ENCODE measurements at places on chromosomes 13 and 19. TPM values are rescaled to one million over a fixed set of nuclear protein-coding genes. Genes with fewer than 3 reads are reported as not detected.

- no peak for DNase-seq
These were observed 185.3 kb upstream of the ARGLU1 start for GRCh38 chr13:106753251-106753650.

GRCh38 chr13:24511019-24511815, 1.4 kb downstream of the PARP4 start:
- DNase-seq, result no peak

GRCh38 chr19:42547929-42548328, 19.6 kb upstream of the CEACAM1 start:
- no peak for DNase-seq

DNA sequence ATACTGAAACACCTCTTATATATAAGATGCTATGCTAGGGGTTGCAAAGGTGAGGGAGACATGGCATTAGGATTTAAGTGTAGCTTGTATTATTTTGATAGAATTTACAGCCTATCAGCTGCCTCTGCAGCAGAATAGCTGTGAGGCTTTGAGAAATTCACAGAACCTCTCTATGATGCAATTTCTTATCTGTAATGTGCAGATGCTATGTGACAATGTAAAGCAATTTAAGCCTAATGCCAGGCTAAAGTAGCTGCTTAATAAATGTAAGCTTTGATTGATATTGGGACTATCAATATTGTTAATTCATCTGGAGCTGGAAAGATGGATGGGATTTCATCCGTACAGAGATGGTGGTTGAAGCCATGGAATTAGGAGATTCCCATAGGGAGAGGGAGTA, 1.6 kb downstream of the ADGRE3 start:
- no peak for DNase-seq

GRCh38 chr19:39846678-39847486, 703 bp upstream of the FBL start:
- DNase-seq, result no peak

- DNase-seq, result no peak
These were observed 373.2 kb downstream of the PCDH17 start for GRCh38 chr13:58004751-58005150.

- DNase-seq, result no peak
These were observed 18.8 kb upstream of the EDDM13 start for GRCh38 chr19:56253737-56254136.

DNA sequence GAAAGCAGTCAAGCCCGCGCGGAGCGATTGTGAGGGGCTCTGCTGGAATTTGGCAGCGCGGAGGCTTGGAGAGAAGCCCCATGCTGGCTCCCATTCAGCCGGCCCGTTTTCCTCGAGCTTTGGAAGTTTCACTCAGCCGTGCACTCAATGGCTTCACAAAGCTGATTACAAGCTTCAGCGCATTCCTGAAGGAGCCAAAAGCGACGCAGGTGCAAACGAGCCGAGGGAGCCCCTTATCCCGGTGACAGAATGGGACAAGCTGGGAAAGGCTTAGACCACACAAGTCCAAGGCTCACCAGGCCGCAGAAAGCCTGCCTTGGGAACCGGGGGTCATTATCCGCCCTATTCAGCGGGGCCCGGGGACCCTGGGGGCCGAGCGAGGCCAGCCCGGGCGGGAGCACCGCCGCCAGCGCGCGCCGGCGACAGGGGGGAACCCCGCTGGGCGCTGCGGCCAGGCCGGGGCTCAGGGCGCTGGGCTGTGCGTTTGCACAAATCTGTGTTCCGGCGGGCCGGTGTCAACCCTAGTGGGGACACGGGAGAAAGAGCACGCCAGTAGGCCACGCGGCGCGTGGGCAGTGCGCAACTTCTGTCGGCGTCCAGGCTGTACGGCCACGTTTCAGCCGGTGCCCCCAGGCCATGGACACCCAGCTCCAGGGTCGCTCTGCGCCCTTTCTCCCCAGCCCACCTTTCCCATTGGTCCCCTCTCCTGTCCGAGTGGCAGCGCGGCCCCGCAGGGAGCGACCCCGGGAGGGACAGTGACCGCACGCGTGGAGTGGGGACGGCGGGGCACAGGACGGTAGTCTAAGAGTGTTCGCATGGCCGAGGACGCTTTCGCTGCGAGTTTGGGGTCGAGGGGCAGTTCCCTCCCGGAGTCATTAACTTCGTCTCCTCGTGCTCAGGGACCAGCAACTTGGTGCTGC, 37.3 kb downstream of the SOX1 start:
- no peak for DNase-seq

GRCh38 chr13:59201841-59202240, 961.9 kb downstream of the DIAPH3 start:
- DNase-seq, result no peak

- DNase-seq, result no peak
These were observed 23.1 kb downstream of the LYL1 start for GRCh38 chr19:13079542-13079986.

- DNase-seq, result no peak
These were observed 24.9 kb downstream of the PIAS4 start for GRCh38 chr19:4032436-4032835.

GRCh38 chr19:33624586-33624985, 2.8 kb downstream of the CHST8 start:
- no peak for DNase-seq

- DNase-seq, result no peak
These were observed 47.1 kb upstream of the CNMD start for GRCh38 chr13:52786766-52787165.

DNA sequence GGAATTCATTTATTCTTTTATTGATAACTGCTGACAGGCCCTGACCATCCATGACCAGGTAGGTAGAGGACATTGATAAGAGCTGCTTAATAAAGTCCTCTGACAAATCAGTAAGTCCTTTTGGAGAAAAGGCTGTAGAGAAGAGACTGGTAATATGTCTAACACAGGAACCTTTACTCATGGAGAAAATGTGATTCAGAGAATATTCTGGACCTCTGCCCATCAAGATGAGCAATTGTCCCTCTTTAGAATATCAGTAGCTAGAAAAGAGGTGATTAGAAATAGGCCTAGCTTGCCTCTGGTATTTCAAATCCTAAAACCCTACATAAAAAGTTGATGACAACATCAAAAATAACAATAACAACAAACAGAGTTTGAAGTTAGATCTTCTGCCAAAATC, 642.3 kb downstream of the TBC1D4 start:
- DNase-seq, result no peak

GRCh38 chr19:2634228-2634951, 68.1 kb downstream of the GNG7 start:
- DNase-seq, result peak; percentile 70

- DNase-seq, result no peak
These were observed 45.4 kb downstream of the TPT1 start for GRCh38 chr13:45295536-45295935.

- DNase-seq, result no peak
These were observed 465.6 kb downstream of the ITGBL1 start for GRCh38 chr13:101917833-101918661.

DNA sequence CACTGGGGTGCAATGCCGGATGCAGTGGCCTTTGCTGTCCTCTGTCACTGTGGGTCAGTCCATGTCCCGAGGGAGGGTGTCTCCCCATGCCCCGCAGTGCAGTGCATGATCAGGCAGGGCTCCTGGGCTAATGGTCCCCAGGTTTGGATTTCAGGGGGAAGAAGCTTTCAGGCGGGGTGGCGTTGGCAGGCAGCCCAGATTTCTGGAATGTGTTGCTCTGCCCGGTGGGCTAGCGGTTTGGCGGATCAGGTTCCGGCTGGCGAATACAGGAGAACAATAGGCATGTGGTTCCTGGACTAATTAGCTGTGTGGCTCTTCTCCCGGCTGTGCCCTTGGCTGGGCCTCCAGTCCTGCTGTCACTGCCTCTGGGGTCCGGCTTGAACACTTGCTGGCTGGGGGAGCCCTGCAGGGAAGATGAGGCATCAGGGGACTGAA, 141.3 kb downstream of the FGF9 start:
- DNase-seq, result no peak

DNA sequence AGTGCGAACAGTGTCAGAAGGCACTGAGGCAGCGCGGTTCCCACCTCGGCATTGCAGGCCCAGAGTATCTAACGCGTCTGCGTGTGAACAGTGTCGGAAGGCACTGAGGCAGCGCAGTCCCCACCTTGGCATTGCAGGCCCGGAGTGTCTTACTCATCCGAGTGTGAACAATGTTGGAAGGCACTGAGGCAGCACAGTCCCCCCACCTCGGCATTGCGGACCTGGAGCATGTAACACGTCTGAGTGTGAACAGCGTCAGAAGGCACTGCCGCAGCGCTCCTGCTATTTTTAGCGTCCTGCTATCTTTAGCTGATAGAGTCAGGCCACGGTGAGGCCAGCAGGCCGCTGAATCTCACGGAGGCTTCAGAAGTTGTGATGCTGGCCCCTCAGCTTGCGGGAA, 39.6 kb downstream of the ATP11A start:
- peak; percentile 74 for DNase-seq

GRCh38 chr13:108419768-108420167, 150.2 kb downstream of the TNFSF13B start:
- DNase-seq, result no peak

DNA sequence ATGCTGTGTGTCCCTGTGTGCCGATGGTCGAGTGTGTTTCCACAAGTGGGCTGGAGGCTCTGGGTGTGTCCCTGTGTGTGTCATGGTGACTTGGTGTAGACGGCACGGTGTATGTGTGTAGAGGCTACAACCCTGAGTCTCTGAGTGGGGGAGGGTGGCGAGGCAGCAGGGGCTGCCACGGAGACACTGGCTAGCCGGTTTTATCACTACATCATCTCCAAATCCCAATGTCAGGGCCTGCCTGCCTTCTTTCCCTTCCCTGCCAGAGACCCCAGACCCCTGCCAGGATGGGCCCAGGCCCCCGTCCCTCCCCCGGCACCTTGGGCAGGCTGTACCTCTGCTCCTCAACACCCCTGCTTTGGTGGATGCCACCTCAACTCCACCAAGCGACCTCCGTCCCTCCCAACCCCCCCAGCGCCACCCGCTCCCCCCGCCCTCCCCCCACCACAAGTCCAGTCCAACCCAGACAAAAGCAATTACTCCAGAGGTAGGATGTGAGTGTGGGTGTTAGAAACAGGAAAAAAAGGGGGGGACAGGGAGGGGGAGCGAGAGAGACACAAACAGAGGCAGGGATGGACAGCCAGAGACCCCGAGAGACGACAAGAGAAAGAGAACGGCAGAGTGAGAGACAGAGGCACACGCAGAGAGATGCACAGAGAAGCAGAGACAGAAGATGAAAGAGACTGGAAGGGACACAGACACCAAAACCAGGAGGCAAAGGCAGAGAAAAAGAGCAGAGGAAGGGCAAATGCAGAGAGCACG, 21.6 kb upstream of the POU2F2 start:
- DNase-seq, result no peak

DNA sequence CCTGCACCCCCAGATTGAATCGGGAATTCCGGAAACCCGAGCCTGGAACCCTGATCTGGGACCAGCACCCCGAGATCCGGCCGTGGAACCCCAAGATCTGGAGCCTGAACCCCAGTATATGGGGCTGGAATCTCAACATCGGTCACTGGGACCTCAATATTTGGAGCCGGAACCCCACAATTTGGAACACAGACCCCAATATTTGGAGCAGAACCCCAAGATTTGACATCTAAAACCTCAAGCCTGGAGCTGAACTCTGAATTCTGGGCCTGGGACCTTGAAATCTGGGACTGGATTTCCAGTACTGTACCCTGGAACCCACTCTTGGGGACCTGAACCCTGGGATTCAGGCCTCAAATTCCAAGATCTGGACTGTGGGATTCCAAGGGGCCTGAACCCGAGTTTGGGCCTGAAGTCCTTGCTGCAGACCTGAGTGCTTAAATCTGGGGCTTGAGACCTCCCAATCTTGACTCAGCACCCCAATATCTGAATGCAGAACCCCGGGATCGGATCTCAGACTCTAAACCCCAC, 629 bp downstream of the LRFN3 start:
- DNase-seq, result no peak

- no peak for DNase-seq
These were observed 38.5 kb upstream of the FGF14 start for GRCh38 chr13:102440259-102440936.

DNA sequence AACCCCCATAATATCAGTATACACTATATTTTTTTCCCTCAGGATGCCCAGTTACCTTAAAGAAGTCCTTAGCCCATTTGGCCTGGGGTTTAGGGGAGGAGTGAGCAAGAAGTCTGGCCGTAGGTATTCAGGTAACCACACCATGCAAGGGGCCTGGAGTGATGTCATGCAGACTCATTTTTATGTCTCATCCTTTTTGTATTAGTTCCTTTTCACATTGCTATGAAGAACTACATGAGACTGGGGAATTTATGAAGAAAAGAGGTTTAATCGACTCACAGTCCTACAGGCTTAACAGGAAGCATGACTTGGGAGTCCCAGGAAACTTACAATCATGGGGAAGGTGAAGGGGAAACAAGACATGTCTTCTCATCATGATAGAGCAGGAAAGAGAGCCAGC, 12.2 kb downstream of the TPP2 start:
- DNase-seq, result no peak

- no peak for DNase-seq
These were observed 26.2 kb downstream of the GPR42 start for GRCh38 chr19:35397064-35397463.

- DNase-seq, result no peak
These were observed 1024.0 kb upstream of the PCDH9 start for GRCh38 chr13:68254151-68254550.

Gene IL17D
- 1.2 TPM for total RNA-seq

Gene INTS6
- total RNA-seq, result 23.1 TPM

Gene TNFSF13B
- total RNA-seq, result 1.7 TPM

Gene GPR183
- total RNA-seq, result 1.7 TPM

Gene SELENOV
- not detected for total RNA-seq

Gene KLHL1
- not detected for total RNA-seq

Gene MISP
- not detected for total RNA-seq

Gene CRLF1
- total RNA-seq, result 20.0 TPM

Gene LRP3
- 20.8 TPM for total RNA-seq

Gene FFAR2
- 0.27 TPM for total RNA-seq

Gene KLK7
- not detected for total RNA-seq

Gene FAM124A
- total RNA-seq, result 5.7 TPM

Gene SPRY2
- 34.6 TPM for total RNA-seq

Gene RNF225
- not detected for total RNA-seq

Gene MRI1
- 13.7 TPM for total RNA-seq
